ENCODE measurements at places on chromosomes 16 and 17.

GRCh38 chr17:57924677-57925076 lies 30.5 kb downstream of the CUEDC1 start:
- DNase-seq = no peak

- no peak for DNase-seq
These were observed 571 bp downstream of the CAVIN1 start for GRCh38 chr17:42422412-42422957.

DNA sequence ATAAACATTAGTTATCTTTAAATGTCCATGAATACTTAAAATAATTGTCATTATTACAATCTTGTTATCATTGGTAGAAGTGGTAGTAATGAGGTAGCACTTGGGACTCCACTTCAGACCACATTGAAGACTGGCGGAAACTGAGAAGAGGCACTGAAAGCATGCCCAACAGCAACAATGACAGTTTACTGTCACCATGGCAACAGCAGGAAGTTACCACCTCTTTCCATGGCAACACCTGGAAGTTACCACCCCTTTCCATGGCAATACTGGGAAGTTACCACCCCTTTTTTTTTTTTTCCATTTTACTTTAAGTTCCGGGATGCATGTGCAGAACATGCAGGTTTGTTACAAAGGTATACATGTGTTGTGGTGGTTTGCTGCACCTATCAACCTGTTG lies 494.9 kb upstream of the RBFOX1 start:
- DNase-seq = no peak

DNA sequence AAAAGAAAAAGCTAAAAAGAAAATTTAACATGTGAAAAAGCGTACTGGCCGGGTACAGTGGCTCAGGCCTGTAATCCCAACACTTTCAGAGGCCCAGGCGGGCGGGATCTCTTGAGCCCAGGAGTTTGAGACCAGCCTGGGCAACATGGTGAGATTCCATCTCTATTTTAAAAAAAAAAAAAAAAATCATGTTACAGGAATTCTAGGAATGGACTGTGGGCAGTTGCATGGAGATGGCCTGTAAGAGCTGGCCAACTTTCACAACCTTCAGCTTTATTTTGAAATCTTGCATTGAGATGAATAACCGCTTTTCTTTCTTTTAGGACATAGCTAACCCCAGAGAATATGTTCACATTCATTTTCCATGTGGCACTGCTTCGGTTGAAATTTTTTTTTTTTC lies 8.2 kb upstream of the CIAO3 start:
- no peak for DNase-seq

DNA sequence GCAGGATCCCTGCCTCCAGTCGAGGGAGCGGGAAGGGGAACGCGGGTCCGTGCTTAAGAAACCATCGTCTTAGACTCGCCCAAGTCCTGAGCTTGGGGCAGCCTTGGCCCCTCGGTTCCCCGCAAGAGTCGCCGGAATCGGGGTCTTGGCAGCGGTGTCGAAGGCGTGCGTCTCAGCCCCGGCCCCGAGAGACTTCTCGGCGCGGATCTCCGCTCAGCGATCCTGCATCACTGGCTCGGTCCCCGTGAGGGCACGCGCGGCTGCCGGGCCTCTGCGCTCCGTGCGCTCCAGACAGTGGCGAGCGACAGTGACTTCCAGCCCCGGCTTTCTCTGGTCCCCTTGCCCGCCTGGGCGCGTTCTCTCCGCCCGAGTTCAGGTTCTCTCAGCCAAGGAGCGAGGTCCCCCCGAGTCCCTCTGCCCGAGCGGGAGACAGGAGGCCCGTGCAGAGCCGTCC lies 380 bp downstream of the HS3ST3A1 start:
- no peak for DNase-seq

GRCh38 chr16:12417815-12418211 lies 385.9 kb downstream of the CPPED1 start:
- no peak for DNase-seq

DNA sequence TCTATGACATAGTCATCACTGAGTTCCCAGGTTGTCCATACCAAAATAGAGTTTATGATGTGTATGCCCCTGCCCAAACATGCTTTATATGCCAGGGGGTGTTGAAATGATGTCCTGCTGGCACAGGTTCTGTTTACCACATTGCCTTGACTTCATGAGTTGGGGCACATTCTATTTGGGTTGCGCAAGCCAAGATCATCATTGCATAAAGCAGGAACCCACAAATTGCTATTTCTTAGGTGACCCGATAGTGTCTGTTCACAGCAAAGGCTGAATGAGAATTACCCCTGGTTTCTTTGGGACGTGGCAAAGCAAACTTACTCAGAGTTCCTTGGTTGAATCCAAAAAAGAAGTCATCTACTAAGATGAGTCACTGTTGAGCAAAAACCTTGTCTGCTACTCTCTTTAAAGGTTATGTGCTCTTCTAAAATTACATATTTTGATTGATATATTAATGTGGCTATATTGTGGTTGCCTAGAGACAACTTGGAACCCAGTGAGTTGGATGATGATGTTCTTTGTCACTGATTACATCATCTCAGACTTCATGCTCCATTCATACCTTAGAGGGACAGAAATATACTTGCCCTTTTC lies 912.6 kb upstream of the SOX9 start:
- DNase-seq = no peak

DNA sequence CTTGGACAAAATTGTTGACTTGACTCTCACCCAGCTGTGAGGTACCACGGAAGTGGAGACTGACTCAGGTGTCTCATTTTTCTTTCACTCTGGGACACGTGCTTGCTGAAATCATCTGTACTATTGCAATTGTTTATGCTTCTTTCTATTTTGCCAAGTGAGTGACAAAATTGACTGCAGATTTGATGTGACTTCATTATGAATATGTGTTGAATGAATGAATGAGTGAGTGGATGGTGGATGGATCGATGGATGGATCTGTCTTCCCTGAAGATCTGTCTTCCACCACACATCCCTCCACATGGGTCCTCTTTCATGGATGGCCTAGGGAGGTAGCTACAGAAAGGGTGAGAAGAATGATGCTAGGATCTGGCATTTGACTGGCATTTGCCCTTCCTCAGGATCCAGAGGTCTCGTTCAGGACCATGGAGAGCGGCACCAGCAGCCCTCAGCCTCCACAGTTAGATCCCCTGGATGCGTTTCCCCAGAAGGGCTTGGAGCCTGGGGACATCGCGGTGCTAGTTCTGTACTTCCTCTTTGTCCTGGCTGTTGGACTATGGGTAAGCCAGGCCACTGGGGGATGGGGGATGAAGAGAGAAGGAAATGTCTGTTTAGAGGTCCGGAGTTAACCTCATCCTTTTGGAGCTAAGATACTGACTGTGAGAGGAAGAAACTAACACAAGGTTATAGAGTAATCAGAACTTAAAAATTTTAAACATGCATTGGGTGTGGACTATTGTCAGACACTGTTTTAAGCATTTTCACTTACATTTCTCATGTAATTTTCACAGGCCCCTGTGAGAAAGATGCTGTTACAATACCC lies 12.7 kb downstream of the SLC5A11 start:
- DNase-seq = peak; percentile 18

DNA sequence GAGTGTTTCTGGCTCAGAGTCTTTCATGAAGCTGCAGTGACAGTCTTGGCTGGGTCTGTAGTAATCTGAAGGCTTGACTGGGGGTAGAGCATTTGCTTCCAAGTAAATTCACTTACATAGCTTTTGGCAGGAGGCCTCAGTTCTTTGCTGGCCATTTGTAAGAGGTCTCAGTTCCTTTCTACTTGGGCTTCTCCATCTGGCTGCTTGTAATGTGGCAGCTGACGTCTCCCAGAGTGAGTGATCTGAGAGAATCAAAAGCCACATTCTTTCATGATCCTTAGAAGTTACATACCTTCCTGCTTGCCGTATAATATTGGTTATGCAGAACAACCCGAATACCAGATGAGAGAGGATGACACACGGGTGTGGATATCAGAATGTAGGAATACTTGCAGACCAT lies 39.8 kb downstream of the NF1 start:
- DNase-seq = no peak

- no peak for DNase-seq
These were observed 12.3 kb upstream of the PKMYT1 start for GRCh38 chr16:2992383-2993081.

- peak; percentile 46 for DNase-seq
These were observed 150.7 kb downstream of the SOCS1 start for GRCh38 chr16:11105038-11105903.

DNA sequence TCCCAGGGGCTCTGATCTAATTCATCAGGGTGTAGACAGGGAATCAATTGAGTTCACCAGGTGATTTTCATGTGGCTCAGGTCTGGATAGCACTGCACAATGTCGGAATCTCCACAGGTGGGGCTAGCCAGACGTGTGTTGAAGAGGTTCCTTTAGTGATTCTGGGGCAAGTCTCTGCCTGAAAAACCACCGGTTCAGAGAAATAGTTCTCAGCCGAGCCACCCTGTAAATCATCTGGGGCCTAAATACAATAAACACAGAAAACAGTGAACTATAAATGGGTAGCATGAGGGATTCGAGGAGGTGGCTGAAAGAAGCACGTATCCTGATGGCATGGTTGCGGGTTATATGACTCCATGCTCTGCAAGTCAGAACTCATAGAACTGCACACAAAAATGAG lies 21.3 kb downstream of the ASPA start:
- no peak for DNase-seq

DNA sequence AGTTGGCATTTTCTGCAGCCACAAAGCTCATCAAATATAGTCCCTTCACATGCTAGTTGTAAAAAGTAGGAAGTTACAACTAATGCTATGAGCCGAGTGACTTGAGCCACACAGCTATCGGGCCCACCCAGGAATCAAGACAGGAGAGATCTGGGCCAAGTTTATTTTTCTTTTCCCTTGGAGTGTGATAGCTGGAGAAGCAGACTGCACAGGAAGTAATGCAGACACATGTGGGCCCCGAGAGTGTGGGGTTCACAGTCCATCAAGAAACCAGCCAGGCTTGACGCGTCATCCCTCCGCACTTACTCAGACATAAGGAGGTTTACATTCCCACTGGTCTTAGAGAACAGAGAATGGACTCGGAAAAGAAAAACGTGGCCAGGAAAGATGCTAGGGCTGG lies 403.1 kb upstream of the CDH11 start:
- DNase-seq = no peak

DNA sequence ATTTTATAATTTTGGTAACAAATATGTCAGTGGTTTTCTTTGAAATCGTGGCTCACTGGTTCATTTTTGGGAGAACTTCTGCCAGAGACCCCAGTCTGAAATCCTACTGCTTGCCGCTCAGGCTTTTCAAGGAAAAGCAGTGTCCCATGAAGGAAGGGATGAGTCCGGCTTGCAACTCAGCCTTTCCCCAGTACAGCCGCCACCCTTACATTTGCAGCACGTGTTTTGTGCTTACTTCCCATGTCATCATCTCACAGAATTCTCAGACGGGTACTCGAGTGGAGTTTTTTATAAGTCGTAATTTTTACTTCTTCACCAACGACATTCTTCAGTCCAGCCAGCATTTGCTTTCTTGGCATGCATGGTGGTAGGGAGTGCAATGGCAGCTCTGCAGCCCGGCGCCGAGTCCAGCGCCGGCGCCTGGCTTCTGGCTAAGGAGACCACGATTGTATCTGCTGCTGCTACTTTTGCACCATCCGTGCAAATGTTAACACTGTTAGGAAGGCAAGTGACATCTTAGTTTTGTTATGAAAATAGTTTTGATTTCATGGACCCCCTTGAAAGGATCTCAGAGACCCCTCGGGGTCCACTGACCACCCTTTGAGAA lies 111.0 kb downstream of the AMFR start:
- DNase-seq = no peak

- DNase-seq = no peak
These were observed 10.0 kb downstream of the LDHD start for GRCh38 chr16:75106351-75107274.

DNA sequence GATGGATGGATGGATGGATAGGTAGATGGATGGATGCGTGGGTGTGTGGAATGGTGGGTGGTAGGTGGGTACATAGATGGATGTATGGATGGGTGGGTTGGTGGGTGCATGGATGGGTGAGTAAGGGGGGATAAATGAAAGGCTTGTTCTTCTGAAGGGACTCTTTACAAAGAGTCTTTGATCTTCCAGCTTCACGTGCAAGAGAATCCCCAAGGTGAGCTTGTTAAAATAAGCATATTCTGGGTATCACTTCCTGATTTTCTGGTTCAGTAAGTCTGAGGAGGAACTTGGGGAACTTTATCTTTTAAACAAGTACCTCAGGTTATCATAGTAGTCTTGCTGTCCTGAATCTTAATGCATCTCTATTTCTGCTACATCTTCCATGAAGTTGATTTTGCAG lies 639.1 kb downstream of the MAF start:
- peak; percentile 77 for DNase-seq

DNA sequence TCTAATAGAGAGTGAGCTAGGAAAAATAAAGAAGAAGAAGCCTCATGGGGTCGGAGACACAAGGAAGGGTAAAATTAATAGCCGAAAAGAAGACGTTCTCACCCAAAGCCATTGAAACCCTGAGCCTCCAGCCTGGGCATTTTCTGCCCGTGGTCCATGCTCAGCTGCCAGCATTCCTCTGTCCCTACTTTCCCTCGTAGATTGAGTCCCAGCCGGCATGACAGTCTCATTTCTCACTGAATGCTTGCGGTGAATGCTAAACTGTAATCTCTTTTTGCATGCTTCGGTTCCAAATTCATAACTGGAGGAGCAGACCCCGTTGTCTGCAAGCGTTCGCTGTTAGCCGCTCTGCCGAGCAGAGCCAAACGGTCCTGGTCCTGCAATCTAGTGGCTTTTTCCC lies 54.0 kb upstream of the COX10 start:
- no peak for DNase-seq

- DNase-seq = no peak
These were observed 57.8 kb downstream of the LDHD start for GRCh38 chr16:75058806-75059205.

GRCh38 chr17:83065660-83066542 lies 13.5 kb upstream of the METRNL start:
- no peak for DNase-seq

DNA sequence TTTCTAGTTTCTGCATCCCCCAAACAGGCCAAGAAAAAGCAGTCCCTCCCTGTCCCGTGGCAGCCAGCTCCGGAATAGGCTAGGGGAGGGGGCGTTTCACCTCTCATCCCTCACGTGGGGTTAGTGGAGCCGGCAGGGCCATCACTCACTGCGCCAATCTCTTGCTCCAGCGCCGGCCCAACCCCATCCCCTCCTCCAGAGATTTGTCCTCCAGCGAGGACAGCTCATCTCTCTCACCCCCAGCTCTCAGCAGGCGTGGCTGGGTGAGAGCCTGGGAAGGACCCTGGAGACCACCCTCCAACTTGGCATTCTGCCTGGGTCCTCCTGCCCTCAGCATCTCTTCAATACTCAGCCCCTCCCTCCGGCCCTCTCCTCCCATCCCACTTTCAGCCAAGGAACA lies 74.1 kb downstream of the TMEM132E start:
- no peak for DNase-seq

GRCh38 chr17:72976971-72977770 lies 115.3 kb downstream of the SLC39A11 start:
- no peak for DNase-seq

DNA sequence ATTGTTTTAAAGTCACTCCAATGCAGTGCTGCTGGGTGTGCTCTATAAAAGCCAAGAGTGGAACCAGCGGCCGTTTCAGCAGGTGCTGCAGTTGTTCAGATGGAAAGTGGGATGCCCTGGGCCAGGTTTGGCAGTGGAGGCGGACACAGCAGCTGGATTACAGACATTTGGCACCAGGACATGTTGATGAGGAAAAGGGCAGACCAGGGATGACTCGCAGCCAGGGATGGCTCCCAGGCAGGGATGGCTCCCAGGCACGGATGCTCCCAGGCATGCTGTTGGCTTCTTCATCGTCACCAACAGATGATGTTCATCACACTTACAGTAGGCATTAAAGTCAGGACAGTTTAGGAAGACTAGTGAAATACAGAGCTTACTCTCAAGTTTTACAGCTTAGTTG lies 10.0 kb downstream of the GAN start:
- DNase-seq = no peak

All from naive B cell (primary cell).